ENCODE measurements at places on chromosomes 12 and 14.
A peak's percentile ranks its signal among the peaks of the same experiment; 100 is the strongest.

DNA sequence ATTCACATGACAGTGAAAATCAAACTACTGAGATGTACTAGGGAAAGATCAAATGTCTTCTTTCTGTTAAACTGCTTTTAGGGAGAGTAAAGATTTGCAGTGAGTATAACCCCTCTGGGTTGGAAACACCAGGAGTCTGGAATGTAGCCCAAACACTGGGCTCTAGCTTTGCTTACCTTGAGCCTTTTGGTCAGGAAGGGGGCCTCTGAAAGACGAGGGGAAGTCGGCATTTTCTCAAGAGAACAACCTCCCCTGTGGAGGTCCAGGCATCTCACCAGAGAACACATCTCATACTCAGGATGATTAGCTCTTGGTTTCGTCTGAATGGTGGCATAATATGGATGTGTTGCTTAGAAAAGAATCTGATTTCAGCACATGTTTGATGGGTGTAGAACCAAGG lies 169.0 kb downstream of the ZFP36L1 start:
- DNase-seq: no peak

- no peak for DNase-seq
Measured at GRCh38 chr12:109783135-109783964, 49.8 kb downstream of the TRPV4 start.

- DNase-seq: no peak
Measured at GRCh38 chr12:53514628-53515290, 7.5 kb upstream of the NPFF start.

DNA sequence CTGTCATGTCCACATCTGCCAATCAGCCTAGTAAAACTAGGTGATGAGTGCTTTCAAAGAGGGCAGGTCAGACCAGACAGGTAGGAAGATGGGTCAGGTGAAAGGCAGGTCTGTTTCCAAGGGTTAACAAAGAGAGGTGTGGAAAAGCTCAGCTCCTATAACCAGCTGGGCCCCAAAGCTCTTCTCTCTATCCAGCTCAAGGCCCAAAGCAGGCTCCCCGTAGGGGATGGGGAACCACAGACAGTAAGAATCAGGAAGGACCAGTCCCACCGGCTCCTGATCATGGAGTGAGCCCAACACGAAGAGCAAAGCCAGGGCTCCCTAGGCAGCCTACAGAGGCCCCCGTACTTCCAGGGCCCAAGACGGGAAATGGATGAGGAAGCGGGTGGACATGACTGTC lies 83.2 kb downstream of the TTC9 start:
- no peak for DNase-seq

DNA sequence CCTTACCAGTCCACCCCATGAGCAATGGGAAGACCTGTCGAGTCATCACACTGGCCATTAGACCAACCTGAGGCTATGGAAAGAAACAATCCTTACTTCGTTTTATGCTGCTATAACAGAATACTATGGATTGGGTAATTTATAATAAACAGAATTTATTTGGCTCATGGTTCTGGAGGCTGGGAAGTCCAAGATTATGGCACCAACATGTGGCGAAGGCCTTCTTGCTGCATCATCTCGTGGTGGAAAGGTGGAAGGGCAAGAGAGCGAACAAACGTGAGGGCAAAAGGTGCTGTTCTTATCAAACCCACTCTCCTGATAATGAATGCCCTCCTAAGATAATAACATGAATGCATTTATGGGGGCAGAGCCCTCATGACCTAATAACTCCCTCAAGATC lies 9.6 kb upstream of the SPTB start:
- no peak for DNase-seq

DNA sequence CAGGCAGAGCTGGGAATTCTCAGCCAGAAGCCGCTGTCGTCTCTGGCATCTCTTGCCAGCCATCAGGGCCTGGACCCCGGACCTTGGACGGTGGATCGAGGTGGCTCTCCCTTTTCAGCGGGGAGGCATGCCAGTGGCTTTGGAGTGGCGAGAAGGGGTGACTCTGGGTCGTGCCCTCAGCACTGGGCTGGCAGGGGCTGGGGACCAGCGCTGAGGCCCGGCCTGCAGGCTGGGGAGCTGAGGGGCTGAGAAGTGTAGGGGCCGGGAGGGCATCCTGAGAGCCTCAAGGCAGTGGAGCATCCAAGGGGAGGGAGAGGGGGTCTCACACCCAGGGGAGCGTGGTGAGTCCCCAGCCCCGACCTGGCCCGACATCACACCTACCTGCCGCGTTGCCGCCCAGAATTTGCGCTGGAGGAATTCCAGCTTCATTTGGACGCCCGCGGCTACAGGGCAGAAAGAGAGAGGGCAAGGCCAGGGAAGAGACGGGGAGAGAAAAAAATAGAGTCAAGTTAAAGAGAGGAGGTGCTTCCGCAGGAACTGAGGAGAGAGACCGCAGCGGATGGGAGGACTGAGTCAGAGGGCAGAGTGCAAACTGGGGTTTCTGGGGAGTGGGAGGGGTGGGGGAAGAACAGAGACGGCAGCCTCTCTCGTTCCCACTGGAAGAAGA lies 9.0 kb upstream of the LRTM2 start:
- DNase-seq: no peak

DNA sequence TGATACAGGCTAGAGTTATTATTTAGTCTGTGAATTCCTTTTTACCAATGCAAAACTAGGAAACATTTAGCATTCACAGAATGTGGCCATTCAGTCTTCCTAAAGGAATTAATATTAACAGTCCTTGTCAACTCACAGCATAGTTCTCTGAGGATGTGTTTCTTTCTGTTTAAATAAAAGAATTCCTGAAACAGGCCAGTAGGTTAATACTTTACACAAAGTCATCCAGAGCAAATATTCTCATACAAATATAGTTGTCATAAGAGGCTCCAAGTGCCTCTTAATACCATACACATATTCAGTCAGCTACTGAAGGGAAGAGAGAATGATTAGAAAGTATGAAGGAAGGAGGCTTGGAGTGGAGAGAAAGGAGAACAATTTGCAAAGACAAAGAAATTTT lies 120.1 kb downstream of the LMNTD1 start:
- no peak for DNase-seq

- no peak for DNase-seq
Measured at GRCh38 chr14:86627080-86627479, 1097.1 kb downstream of the FLRT2 start.

- peak; percentile 90 for DNase-seq
Measured at GRCh38 chr12:69648476-69648875, 37.8 kb upstream of the LRRC10 start.

GRCh38 chr12:19916974-19917373 lies 451.4 kb upstream of the PDE3A start:
- DNase-seq: no peak

DNA sequence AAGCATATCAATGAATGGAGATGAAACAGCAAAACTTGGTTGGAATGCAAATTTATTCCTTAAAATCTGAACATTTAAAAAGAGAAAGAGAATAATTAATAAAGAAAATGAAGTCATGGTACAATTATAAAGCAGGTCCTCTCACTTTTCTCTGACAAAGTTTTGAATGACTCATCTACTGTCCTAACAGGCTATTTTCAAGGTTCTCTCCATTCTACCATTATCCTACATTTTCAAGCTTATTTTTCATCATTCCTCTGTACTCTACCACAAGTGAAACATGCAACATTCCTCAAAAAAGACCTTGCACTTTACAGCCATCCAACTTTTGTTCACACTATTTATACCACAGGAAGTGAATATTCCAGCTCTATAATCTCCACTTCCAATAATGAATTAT lies 36.9 kb upstream of the AP4S1 start:
- DNase-seq: peak; percentile 32

GRCh38 chr14:70599345-70599744 lies 1.1 kb downstream of the MED6 start:
- DNase-seq: no peak

- peak; percentile 76 for DNase-seq
Measured at GRCh38 chr14:75648066-75648838, 12.4 kb downstream of the ERG28 start.
